ENCODE measurements at places on chromosomes 11 and 22.

DNA sequence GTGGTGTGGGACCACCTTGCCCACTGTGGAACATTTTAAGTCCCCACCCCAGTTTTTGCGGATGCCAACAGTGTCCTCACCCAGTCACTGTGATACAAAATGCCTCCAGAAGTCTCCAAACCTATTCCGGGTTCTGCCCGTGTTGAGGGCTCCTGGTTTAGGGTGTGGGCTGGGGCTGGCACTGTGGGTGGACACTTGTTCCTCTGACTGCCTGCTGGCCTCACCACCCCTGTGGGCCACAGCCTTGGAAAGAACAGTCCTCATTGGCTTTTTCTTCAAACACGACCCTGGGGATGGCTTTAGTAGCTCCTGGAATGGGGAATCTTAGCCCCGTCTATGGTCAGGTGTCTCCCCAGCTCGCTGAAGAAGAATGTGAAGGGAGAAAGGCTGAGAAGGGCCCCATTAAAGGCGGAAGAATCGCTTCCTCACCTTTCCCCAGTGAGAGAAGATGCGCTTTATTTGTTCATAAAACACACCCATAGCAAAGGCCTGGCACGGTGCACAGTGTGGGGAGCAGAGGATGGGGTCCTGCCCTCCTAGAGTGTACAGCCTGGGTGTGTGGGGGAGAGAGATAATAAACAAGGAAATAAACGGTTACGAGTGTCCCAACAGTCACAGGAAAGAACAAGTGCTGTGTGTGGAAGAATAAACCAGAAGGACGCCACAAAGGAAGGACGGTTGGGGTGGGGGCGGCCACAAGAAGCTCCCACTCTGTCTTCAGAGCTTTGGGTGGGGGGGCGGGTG, 91.6 kb upstream of the SLC22A12 start:
- no peak for DNase-seq

- DNase-seq = no peak
These were observed 10.6 kb downstream of the TMPRSS13 start for GRCh38 chr11:117918366-117919255.

GRCh38 chr11:1205121-1205986, 17.5 kb upstream of the MUC5B start:
- DNase-seq = no peak

DNA sequence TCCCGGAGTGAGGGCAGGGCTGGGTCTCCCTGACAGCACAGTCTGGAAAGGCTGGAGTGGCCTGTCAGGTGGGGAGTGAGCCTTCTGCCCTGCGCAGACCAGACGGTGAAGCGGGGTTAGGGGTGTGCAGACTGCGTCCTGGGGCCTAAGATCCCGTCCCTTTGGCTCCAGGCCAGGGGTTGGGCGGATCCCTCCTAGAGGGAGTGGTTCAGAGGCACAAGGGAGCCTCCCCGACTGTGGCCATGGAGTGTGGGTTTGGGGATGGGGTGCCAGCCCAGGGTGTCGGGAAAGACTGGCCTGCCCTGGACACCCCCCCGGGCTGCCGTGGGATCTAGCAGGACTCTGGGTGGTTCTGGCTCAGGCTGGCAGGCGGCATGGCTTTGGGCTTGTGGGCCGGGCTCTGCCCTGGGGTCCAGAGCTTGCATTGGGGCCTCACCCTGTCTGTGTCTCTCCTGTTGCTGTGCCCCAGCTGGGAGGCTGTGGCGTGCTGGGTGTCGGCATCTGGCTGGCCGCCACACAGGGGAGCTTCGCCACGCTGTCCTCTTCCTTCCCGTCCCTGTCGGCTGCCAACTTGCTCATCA, 19.5 kb downstream of the TSPAN4 start:
- no peak for DNase-seq

- peak; percentile 11 for DNase-seq
These were observed 107.7 kb upstream of the CLMP start for GRCh38 chr11:123302751-123303195.

DNA sequence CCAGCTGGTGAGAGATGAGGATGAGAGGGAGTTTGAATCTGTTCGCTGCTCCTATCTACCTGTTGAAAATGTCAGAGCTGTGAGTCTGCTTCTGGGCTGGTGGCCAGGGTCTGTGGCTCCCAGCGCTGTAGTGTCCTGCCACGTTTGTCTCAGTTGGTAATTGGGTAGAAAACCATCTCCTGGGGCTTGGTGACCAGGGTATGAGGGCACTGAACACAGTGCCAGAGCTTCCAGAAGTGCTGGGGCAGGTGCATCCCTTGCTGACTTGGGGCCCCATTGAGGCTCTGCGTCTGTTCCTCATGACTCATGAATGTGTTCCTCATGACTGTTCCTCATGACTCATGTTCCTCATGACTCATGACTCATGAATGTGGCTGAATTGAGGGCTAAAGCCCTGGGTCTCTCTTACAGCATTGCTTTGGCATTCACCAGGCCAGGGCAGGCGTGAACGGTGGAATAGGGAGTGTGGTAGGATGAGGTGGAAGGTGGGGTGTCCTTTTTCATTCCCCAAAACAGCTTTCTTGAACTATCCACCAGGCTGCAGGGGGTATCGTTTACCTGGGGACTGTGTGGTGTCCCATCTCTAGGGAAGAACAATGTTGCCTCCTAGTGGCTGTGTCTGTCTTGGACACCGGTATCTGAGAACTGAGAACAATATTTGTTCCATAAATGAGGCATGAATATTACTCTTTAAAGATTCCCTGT, 139.5 kb downstream of the COMMD9 start:
- peak; percentile 1 for DNase-seq

DNA sequence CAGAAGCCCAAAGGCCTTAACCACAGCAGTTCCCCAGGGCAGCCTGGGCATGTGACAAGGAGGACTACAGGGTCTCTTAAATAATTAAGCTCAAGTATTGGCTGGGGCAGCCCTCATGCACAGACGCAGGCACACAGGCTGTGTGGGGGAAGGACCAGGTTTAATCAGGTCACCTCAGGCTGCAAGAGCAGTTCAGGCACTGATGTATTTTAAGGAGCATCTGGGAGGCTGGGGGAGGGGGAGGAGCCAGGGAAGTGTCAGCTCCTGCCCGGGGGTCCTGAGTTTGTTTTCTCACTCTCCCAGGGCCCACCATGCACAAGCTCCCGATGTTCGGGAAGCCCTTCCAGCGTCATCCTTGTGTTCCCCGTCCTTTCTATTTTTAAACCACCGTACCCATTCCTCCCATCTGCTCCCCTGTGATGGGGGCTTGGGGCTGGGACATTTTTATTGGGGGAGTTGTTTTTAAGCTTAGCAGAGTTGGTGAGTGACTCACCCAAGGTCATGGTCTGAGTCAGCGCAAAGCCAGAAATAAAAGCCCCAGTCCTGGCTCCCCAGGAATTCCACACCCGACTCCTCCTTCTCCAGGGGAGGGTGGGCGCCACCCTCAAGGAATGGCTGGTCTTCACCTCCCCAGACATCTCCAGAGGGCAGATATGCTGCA, 2.4 kb downstream of the CSDC2 start:
- DNase-seq = no peak

DNA sequence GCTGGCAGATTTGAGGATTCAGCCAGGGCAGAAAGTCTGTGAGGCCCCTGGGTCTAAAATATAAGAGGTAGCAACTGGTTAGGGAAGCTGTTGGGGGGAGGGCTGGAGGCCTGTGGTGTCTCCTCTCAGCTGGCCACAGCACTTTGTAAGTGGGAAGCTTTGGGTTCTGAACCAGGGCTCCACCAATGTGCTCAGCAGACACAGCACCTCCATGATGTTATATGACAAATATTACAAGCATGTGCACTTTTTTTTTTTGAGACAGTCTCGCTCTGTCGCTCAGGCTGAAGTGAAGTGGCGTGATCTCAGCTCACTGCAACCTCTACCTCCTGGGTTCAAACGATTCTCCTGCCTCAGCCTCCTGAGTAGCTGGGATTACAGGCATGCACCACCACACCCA, 8.0 kb downstream of the ARHGAP1 start:
- no peak for DNase-seq

DNA sequence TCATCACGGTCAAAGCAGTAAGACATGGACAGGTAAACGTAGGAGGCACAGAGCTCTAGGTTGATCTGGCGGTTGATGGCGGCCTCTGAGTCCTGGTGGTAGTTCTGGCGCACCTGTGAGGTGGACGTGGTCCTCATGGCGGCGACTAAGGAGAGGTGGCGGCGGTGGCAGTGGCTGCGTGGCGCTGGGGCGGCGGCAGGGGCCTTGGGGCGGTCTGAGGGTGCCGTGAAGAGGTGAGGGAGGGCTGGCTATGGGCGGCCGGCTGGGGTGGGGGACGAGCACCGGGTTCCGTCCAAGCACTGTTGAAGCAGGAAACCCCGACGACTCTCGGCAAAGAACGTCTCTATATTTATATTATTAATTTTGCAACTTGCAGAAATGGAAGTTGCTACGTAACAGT, 85.6 kb downstream of the RSF1 start:
- no peak for DNase-seq

Data from CD4-positive, alpha-beta T cell treated with Interleukin-12 subunit alpha and Interleukin-12 subunit beta, for 1 hour (primary cell).